ENCODE measurements at places on chromosomes 2 and 18.

GRCh38 chr2:46836295-46837111 is 79.1 kb downstream of the MCFD2 start:
- no peak for DNase-seq

GRCh38 chr2:76256458-76257088 is 545.9 kb upstream of the GCFC2 start:
- DNase-seq = no peak

DNA sequence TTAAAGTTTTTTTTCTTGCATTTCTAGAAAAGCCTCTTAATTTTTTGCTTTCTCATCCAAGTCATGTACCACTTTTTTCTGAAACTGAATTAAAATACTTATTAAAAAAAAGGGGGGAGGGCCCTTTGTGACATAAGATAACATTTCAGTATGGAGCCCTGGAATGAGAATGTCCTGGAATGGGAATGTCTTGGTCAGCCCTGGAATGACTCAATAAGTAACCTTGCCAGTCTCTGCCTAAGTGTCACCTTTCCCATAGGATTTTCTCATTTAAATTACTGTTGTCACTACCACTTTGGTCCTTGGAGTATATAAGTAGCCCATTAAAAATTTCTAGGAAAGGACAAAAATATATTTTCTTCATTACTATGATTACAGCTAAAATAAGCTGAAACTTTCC is 4.7 kb downstream of the UBXN2A start:
- DNase-seq = no peak

DNA sequence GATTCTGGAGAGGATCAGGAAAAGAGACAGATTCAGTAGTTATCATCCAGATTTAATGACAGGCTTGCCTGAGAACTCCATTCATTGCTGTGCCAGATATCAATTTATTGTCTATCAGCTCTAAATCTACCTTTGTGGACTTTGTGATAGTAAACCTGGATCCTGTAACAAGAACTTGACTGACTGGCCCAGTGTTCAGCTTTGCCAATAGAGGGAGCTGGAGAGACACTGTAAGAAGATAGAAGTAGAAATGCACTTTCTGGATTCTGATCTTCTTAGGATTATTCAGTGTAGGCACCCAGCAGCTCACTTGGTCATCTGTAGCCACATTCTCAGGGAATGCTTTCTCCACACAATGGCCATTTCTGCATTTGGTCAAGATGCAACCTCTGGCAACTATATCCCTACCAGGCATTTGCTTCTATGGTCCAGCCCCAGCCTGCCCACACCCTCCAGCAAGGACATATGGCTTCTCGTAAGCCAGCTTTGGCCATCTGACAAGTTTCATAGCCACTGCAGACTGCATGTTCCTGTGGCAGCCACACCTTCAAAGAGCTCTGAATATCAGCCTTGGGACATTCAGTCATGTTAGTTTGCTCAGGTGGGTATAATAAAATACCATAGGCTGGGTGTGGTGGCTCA is 6.1 kb upstream of the SERPINB8 start:
- DNase-seq = peak; percentile 59

- no peak for DNase-seq
Observed at GRCh38 chr2:76731157-76731556, 791.0 kb downstream of the LRRTM4 start.

DNA sequence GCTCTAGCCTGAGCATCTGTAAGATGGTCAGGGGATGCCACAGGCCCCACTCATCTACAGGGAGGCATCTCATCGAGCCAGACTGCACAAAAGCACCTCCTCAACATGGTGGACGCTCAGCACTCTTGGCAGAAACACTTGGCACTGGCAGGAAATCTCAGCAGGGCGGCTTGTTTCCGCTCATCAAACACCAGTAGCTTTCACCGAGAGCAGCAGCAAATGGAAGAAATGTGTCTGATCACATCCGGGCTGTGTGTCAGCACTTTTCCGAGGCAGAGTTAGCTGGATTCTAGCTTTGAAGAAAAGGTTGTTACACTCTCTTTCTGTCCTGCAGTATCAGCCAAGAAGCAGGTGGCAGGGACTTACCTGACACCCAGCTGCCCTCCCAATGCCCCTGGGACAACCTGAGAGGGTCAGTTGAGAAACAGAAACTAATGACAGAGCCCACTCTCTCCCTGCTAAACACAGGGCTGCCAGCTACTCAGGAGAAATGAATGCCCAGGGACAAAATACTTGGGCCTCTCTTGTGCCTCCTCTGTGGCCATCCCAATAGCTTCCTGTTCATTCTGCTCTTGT is 68.9 kb upstream of the FZD7 start:
- DNase-seq = no peak

DNA sequence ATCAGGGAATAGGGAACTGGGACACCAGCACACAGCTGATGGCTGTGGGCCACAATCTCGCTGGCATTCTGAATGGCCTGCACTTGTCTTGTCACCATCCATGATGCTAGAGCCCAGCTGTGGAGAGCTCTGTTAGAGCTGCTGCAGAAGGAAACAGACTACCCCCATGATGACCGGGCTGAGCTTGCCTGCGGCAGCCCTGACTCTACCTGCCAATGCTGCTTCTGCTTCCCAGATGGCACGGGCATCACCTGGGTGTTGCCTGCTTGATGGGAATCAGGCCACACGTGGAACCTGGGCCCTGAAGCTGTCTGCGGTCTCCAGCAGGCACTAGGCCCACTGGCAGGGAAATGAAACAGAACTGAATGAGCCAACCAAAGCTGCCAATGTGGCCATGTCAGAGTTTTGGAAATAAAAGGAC is 11.2 kb upstream of the DAW1 start:
- DNase-seq = no peak

GRCh38 chr2:141137122-141137693 is 993.6 kb downstream of the LRP1B start:
- no peak for DNase-seq

DNA sequence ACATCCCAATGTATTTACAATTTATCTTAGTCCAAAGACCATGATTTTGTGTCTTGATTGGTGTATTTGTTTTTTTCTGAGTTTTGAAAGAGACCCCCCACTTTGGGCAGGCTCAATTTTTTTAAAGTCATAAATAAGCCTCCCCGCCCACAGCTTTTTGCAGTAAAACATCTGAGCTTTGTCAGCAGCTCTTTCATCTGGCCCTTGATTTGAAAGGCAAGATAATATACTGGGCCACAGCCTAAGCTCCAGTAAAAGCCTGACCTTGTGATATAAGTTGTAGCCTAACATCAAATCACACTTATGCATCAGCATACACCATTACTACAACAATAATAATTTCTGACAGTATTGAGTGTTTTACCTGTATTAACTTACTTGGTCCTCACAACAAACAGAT is 51.3 kb upstream of the SERTAD2 start:
- no peak for DNase-seq

GRCh38 chr2:170895023-170895757 is 33.9 kb upstream of the GORASP2 start:
- DNase-seq = no peak

GRCh38 chr2:77831898-77832297 is 309.7 kb upstream of the LRRTM4 start:
- no peak for DNase-seq

DNA sequence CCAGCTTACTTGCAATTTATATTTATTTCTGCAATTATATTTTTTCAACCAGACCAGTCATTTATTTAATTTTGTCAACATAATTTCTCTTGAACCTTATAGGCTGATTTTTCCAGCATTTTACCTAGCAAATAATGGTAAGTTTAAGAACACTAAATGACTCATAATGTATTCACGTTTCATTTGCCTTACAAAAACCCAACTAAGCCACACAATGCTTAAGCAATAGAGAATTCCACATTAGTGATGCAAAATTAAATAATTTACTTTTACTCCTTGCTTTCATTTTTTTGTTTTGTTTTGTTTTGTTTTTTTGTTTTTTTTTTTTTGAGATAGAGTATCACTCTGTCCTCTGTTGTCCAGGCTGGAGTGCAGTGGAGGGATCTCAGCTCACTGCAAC is 110.4 kb upstream of the VRK2 start:
- no peak for DNase-seq

- DNase-seq = no peak
Observed at GRCh38 chr18:8322486-8322885, 286.8 kb upstream of the RAB12 start.

- peak; percentile 27 for DNase-seq
Observed at GRCh38 chr2:240060977-240061591, 7.8 kb upstream of the OR6B3 start.

GRCh38 chr2:168237741-168238140 is 9.7 kb downstream of the STK39 start:
- no peak for DNase-seq

GRCh38 chr2:208356846-208357574 is 49.6 kb upstream of the PTH2R start:
- no peak for DNase-seq

DNA sequence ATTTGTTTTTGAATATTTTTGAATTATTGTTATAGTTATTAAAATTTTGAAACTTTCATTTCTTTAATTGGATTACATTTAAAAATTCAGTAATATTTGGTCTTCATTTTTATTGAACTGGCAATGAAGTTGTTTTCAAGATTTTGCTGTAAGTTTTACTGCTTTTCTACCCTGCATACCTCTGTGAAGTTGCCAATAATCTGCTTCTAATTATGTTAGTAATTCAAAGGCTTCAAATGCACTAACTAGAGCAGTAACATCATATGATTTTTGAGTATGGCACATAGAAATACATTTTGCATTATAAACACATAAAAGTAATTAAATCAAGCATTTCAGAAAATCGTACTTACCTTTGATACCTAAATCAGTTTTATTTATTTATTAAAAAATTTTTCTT is 40.3 kb upstream of the FAM171B start:
- DNase-seq = no peak

DNA sequence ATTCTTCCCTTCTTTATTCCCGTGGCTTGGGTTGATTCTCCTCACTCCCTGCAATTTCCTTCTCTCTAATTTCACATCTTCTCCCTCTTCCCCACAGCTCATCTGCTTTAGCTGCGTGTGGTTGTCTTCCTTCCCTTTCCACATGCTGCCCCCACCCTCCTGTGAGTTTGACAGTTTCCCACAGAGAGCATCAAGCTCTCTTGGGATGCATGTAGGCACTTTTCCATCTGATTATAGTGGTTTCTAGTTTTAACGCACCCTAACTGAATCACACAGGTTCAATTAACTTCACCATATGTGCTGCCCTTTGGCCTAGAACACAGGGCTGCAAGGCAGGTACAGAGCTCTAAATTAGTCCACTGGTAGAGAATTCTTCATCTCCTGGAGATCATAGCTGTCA is 110.5 kb downstream of the TACR1 start:
- DNase-seq = no peak

GRCh38 chr2:230932556-230933511 is 7.8 kb upstream of the GPR55 start:
- DNase-seq = peak; percentile 54

GRCh38 chr18:2212598-2213205 is 358.6 kb downstream of the METTL4 start:
- no peak for DNase-seq

DNA sequence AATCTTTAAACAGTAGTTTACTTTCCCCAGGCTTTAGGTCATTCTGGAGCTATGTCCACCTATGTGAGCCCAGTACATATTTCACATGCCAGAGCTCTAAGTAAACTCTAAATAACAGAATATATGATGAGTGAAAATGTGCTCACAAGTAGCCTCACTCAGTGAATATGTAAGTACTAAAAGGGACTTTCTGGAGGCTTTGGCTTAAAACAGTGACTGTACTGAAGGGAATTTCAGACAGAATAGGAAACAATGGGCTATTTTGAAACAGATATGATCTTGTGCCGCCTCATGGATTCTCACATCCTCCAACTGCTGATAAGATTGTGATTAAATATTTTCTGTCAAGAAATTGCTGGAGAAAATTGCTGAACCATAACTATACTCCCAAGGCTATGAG is 747.9 kb downstream of the SOCS6 start:
- no peak for DNase-seq

GRCh38 chr18:22546905-22547570 is 129.3 kb upstream of the CTAGE1 start:
- DNase-seq = no peak

DNA sequence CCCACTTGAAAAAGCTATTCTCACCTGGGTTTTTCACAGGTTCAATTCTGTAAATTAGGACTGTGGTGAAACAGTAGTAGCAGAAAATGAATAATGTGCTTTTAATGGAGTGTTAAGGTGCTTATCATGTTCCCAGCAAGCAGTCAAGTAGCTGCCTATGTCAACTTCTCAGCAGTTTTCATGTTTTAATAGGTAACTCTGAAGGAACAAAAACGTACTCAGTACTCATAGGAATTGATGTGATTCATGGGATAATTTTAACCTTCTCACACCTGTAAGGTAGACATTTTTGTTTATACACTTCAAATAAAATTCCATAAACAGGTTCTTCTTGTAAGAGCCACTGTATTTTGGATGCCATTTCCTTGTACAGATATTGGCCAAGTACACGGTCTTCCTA is 801.6 kb downstream of the MBD2 start:
- no peak for DNase-seq

DNA sequence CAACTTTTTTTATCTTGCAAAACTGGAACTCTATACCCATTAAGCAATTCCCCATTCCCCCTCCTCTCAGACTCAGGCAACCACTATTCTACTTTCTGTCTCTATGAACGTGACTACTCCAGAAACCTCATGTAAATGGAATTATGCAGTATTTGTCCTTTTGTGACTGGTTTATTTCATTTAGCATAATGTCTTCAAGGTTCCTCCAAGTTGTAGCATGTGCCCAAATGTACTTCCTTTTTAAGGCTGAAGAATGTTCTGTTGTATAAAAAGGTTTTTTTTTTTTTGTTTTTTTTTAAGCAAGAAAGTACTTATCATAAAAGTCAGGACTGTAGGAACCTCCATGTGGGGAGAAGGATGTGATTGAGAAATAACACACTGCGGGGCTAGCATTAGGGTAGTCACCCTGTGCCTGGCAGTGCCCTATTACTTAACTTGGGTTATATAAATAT is 262.9 kb upstream of the FBXO11 start:
- peak; percentile 78 for DNase-seq

GRCh38 chr18:8468921-8469335 is 140.3 kb upstream of the RAB12 start:
- DNase-seq = no peak

- no peak for DNase-seq
Observed at GRCh38 chr2:76080154-76080553, 369.4 kb upstream of the GCFC2 start.

DNA sequence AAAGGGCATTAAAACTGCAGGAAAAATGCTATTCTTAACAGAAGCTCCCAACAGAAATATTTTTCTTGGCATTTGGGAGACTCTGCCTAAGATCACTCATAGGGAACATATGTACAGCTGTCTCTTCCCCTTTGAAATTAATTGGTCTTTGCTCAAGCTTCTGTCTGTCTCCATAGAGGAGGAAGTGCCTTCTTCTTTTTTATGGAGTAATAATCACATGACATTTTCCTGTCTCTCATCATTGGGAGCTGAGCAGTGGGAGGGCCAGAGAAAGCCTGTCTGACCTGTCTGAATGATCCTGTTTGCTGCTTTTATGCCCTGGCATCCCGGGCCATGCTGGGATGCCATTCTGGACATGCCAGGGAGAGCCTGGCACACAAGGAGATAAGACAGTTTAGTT is 145.6 kb downstream of the AQP4 start:
- peak; percentile 34 for DNase-seq

All from CD14-positive monocyte (primary cell).